Stimulated activated CD4-positive, alpha-beta T cell treated with anti-CD3 and anti-CD28 coated beads, Interleukin-1b, Interleukin-23, amount 100 ng/mL, for 1 hour (primary cell): ENCODE measurements at places on chromosomes 13 and 19.

DNA sequence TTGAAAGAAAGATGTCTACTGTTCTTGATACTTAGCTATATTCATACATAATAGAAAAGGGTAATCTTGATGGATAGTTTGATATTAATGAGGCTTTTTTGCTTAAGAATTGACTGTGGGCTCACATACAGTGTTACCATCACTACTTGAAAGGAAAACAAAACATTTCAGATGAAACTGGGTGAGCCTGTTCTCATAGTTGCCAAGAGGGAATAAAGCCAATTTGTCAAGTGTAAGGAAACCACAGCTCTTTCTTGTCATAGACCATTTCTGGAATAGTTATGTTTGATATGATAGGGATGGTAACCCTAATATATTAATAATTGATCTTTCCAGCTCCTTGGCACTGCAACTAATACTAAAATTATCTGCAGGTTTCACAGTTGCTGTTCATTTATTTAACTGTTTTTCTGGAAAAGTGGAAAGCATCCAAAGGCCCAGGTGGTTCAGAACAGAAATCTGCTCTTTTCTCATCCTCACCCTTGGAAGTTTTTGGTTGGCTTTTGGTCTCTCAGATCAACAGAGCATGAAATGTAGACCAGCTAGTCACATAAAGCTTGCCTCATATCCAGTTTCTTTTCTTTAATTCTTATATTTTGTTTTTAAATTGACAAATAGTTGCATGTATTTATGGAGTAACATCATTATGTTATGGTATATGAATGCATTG lies 43.2 kb downstream of the ARHGEF7 start:
- no peak for DNase-seq

GRCh38 chr13:99227909-99228688 lies 27.4 kb downstream of the UBAC2 start:
- no peak for DNase-seq

DNA sequence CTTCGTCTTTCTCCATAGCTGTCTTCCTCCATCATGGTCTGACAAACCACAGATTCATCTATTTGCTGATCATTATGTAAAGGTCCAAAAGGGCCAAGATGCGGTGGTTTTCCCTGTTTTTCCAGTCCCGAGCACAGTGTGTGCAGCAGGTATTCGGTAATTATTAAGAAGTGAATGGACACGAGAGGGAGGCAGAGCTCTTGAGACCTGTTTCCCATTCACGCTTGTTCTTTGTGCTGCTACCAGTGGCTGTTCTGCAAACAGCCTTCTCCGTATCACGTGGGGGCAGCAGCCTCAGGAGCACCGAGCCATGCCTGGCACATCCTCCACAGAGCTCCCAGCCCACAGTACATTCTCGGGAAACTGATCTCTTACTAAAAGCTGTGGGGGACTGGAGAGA lies 50.3 kb downstream of the CCDC70 start:
- DNase-seq: no peak

- no peak for DNase-seq
These were observed 81.6 kb downstream of the DOCK9 start for GRCh38 chr13:98896083-98896867.

- DNase-seq: no peak
These were observed 18.4 kb upstream of the KPNA3 start for GRCh38 chr13:49810567-49811526.

DNA sequence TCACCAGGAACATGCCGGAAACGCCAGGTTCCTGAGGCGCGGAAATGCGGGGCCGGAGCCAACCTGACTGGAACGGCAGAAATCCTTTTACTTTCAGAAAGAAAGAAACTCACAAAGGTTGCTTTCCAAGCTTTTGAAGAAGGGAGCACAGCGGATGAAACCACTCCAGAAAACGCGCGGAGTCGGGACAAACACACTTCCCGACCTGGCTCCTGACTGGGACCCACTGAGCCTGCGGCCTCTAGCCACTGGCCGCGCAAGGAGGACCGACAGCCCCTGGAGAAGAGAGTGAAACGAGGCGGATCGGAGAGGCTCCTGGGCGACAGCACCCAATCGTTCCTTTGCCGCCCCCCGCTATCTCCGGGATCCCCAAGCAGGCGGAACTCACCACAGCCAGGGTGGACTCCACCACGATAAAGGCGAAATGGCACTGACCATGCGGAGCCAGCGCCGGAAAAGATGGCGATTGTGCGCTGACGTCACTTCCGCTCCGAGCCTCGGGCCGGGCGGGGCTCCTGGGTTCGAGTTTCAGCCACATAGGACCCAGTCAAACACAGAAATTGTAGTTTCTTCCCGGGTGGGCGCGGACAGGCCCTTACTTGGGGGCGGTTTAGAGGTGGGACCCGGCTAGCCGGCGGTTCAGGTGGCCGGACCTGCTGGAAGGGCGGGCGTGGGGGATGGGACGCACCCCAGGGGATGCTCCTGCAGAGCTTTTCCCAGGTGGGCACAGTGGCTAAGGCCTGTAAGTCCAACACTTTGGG lies at the start of gene ZNF121:
TSS of gene ZNF121 (minus strand) at position 432 of the 761 bp plus-strand sequence. CDS start 16,407 bp downstream, outside the sequence.
- peak; percentile 32 for DNase-seq

- DNase-seq: no peak
These were observed 405.3 kb upstream of the GPC6 start for GRCh38 chr13:92821324-92821723.

DNA sequence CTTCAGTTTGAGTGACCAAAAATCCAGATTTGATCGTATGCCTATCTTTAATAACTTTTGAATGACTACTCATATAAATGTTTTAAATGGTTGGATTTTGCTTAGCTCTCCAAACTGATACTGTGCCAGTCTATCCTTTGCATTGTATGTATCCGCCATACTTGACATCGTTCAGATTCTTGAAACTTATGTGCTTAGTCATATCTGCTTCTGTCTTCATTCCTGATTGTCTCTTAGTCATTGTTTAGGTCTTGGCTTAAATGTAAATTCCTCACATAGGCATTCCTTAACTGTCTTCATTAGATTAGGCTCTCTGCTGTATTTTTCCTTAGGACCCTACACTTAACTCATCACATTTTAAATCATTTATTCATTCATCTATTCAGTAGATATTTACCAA lies 126.0 kb downstream of the PCCA start:
- DNase-seq: no peak

- no peak for DNase-seq
These were observed 133.8 kb downstream of the PDS5B start for GRCh38 chr13:32720026-32720425.

GRCh38 chr13:24625331-24625731 lies 54.9 kb upstream of the ATP12A start:
- DNase-seq: no peak
